ENCODE measurements at places on chromosomes 12 and 14.

DNA sequence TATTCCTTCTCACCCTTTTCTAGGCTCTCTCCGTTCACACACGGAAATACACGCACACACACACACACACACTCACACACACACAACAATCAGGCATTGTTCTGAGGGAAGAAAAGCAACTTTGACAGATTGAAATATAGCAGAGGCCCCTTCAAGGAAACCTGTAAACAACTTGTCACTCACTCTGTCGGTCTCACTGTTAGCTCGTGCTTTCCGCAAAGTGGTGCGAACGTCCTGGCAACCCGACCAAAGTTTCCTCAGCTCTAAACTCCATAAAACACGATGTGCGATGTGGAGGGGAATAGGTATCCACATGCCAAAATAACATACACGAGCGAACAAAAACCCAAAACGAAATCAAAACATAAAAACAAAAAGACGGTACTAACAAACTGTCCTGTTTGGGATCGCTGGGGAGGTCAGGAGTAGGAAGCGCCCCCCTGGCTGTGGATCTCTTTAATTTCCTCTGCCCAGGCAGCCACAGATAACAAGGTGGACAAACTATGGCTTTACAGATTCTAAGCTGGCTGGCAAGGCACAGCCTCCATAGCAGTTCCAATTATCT lies 822 bp upstream of the SOX5 start:
- no peak for DNase-seq

GRCh38 chr12:109110988-109111495 lies 5.3 kb upstream of the ACACB start:
- no peak for DNase-seq

DNA sequence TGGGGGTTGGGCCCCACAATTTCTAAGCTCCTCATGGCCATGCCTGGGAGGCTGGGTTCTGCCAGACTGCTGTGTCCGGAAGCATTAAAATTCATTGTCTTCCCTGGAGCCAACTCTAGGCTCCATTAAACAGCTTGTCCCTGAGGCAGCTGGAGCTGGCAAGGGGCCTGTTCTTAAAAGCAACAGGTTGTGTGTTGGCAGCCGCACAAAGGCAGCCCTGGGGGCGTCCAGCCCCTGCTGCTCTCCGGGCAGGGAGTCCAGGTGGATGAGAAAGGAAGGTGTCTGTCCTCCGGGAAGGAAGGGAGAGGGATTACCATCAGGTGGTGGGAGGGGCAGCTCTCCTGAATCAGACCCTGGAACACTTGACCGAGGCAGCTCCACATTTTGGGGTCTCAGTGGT lies 98.9 kb downstream of the CHST11 start:
- DNase-seq = no peak

DNA sequence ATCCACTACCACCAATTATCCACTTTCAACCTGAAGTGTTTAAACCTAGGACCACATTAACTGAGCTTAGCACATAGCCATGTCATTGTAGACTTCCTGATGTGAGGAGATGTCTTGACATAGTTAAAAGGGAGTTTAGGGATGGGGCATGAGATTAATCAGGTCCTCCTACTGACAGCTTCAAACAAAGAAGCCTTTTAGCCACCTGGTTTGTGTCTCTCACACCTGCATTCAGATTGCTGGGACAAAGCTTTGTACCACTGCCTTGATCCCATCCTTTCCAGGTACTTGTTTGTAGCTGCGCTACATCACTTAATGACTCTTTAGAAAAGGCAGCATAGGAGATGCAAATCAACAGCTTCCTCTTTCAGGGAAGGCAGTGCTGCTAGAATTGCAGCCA lies 340.7 kb upstream of the DDHD1 start:
- DNase-seq = no peak

DNA sequence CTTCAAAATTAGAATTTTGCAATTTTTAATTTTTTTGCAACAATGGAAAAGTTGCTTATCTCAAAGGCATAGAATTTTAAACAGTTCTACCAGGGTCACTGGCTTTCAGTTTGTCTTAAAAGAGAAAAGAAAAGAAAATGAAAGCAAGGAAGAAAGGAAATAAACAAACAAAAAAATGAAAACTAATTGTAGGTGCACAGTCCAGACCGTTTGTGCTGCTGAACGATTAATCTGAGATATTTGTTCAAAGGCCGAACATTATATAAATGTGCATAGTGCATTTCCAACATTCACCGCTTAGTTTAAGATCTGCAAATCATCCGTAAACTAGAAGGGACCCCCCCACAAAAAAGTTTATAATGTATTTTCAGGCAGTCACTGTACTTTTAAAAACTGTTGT lies 5.5 kb upstream of the OTX2 start:
- no peak for DNase-seq

DNA sequence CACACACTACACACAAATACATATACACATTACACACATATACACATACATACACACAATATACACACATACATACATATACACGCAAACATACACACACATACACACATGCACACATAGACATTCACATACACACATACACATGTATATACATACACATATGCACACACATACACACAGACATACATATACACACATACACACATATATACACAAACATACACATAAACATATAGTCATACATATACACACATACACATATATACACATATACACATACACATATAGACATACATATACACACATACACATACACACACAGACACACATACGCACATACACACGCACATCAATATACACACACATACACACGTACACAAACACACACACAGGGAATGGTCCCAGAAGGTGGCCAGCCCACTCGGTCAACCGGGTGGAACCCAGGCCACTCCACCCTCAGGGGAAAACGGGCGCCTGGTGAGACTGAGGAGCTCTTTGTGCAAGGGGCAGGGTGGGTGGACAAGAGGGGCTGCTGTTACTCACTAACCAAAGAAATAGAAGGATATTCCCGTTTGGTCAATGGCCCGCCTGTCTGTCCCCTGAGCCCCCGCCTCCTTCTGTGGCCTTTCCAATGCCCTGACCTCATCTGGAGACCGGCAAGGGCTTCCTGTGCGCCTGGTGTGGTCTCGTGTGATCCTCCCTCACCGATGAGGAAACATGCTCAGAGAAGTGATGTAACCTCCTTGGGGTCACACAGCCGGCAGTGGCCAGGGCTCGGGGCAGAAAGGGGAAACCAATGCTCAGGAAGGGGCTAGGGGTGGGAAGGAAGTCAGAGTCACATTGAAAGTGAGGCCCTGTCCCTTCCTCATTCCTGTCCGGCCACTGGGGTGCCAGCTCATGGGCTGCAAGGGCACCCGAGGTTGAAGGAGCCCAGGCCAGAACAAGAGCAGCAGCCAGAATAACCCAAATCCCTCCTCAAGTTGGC lies 5.3 kb downstream of the TRPV4 start:
- DNase-seq = peak; percentile 20

DNA sequence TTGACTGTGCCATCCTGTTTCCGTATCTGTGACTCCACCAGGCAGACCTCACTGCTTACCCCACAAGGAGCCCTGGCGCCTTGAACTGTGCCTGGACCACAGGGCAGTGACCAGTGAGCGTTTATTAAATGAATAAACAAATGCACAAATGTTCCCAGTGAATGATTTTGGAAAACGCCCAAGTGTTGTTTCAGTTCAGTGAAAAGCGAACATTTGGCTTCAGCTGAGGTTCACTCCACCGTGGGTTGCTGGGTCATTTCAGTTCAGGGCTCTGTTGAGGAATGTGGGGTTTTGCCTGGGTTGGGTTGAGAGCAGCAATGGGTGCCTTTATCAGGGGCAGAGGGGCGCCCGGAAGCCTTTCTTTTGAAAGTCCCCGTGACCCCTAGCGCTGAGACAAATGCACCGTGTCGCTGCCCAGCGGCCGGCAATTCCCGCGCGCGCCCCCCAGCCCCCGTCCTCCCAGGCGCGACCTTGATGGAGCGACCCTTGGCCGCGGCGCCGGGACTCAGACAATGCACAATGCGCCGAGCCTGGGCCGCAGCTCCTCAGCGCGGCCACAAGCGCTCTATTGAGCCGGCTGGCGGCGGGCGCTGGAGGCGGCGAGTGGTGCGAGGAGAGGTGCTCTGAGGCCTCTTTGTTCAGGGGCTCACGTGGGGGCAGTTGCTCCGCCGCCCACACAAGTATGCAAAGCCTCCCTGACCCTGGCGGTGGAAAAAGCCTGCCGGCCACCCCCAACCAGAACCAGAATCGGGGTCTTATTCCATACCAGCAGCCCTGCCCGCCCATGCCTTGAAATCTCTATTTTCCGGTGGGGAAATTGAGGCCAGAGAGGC lies 40.5 kb upstream of the CLMN start:
- DNase-seq = no peak

DNA sequence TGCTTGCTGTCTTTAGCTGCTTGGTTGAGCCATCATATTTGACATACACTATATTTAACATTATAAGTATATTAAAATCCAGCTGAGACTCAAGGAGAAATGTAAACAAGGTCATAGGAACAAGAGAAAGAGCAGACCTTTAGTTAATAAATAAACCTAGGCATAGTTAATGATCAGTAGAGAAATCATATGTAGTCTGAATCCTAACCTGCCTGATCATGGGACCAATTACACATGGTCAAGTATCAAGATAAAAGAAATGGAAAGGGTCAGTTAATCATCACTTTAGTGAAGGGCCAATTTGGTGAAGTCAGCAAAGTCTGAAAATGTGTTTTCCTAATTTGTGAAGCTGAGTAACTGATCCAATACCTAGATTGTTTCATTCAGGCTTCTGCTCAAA lies 7.5 kb downstream of the RNF212B start:
- no peak for DNase-seq

GRCh38 chr12:46804054-46804453 lies 21.7 kb downstream of the SLC38A4 start:
- no peak for DNase-seq

DNA sequence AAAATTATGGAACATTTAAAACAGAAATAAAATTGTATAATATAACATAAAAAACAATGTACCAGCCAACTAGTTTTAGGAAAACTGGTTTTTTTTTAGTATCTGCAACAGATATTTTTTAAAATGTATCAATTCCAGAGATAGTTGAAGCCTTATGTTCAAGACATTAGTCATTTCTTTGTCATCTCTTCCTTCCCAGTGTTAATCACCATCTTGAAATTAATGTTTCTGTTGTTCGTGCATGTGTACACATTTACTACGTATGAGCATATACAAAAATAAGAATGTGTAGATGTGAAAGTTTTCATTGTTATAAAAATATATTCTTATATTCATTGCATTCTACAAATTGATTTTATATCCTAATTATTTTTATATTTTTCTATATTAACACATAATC lies 1062.1 kb downstream of the SLC6A15 start:
- no peak for DNase-seq

- no peak for DNase-seq
Measured at GRCh38 chr12:76653342-76653741, 93.8 kb upstream of the OSBPL8 start.

DNA sequence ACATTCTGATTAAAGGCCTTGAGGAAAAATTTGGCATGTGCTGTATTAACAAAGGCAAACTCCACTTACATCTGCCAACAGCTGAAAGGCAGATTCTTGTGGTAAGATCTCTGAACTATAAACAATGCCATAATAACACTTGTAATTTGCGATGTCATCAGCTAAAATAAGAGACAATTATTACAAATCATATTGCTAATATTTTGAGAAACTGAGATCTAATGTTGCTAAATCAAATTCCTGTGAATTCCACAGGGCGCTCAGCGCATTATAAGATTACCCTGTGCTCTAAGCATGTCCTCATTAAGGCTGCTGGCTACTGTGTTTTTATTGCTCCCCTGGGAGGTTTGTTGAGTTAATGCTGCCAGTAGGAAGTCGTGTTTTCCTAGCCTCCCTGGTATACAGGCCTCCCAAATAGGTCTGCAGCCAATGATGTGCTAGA lies 244.8 kb downstream of the DACT1 start:
- DNase-seq = no peak

DNA sequence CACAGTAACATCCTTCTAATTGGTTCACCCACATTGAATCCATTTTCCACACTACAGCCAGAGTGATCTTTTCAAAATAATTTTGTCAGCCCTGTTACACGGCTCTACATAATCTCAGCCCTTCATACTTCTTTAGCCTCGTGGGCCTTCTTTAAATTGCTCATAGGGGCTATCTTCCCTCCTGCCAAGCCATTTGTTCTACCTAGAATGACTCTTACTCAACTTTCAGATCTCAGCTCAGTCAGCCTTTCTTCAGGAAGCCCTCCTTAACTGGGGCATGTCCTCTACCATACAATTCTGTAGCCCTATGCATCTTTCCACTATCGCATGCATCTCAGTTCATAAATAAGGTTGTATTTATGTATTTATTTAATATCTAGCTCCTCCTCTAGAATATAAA lies 39.7 kb downstream of the CEP128 start:
- DNase-seq = no peak

All from KG1 (cell line).